ENCODE measurements at places on chromosomes 2 and 18. TPM values are rescaled to one million over a fixed set of nuclear protein-coding genes. Genes with fewer than 3 reads are reported as not detected.

Gene OTOF
- polyA plus RNA-seq, result 6.6 TPM

Gene ABCG5
- polyA plus RNA-seq, result 0.44 TPM

Gene LAMA3
- polyA plus RNA-seq, result 5.8 TPM

Gene KCNG3
- 0.27 TPM for polyA plus RNA-seq

Gene TYW5
- 10.4 TPM for polyA plus RNA-seq

Gene NEURL3
- polyA plus RNA-seq, result 0.57 TPM

Gene MEP1B
- 0.38 TPM for polyA plus RNA-seq

Gene VSNL1
- 423 TPM for polyA plus RNA-seq

Gene EMILIN1
- polyA plus RNA-seq, result 11.4 TPM

Gene AGXT
- not detected for polyA plus RNA-seq

Gene DHRS9
- polyA plus RNA-seq, result 3.3 TPM

Gene MRO
- polyA plus RNA-seq, result 3.5 TPM

Gene DYNC1I2
- polyA plus RNA-seq, result 209 TPM

Gene TBR1
- not detected for polyA plus RNA-seq

Gene RAD51AP2
- polyA plus RNA-seq, result 1.1 TPM

Gene UGT1A8
- not detected for polyA plus RNA-seq

Gene NYAP2
- 8.6 TPM for polyA plus RNA-seq

Gene NT5DC4
- not detected for polyA plus RNA-seq

Gene ERLEC1
- 53.7 TPM for polyA plus RNA-seq

Gene SIX3
- not detected for polyA plus RNA-seq

Gene C2orf42
- polyA plus RNA-seq, result 12.5 TPM

Gene GNLY
- polyA plus RNA-seq, result 0.80 TPM

Gene COBLL1
- polyA plus RNA-seq, result 17.5 TPM

Gene GCG
- not detected for polyA plus RNA-seq

Gene BUB1
- 13.2 TPM for polyA plus RNA-seq

Gene SCTR
- 1.6 TPM for polyA plus RNA-seq

Gene LOXHD1
- 0.14 TPM for polyA plus RNA-seq

Gene SULT1C2
- polyA plus RNA-seq, result 0.95 TPM

Gene TEX44
- not detected for polyA plus RNA-seq
